ENCODE measurements at places on chromosomes 12 and 14. TPM values are rescaled to one million over a fixed set of nuclear protein-coding genes. Genes with fewer than 3 reads are reported as not detected.

The PTPRB gene
- polyA plus RNA-seq = 8.5 TPM

The MDGA2 gene
- 0.35 TPM for polyA plus RNA-seq

The ACVRL1 gene
- 7.8 TPM for polyA plus RNA-seq

The ABCC9 gene
- 3.2 TPM for polyA plus RNA-seq

The RAN gene
- 105 TPM for polyA plus RNA-seq

The ITGA5 gene
- polyA plus RNA-seq = 118 TPM

The PAH gene
- polyA plus RNA-seq = 4.6 TPM

The ESPL1 gene
- 0.81 TPM for polyA plus RNA-seq

The MANSC4 gene
- polyA plus RNA-seq = not detected

The CLEC2A gene
- not detected for polyA plus RNA-seq

The HCAR1 gene
- polyA plus RNA-seq = 0.08 TPM

- DNase-seq = no peak
These were observed 20.1 kb upstream of the TBX3 start for GRCh38 chr12:114704096-114704495.

- no peak for DNase-seq
These were observed 111.1 kb upstream of the PLEKHA5 start for GRCh38 chr12:19018302-19018970.

GRCh38 chr14:103846097-103846496, 1.3 kb downstream of the PPP1R13B start:
- no peak for DNase-seq

DNA sequence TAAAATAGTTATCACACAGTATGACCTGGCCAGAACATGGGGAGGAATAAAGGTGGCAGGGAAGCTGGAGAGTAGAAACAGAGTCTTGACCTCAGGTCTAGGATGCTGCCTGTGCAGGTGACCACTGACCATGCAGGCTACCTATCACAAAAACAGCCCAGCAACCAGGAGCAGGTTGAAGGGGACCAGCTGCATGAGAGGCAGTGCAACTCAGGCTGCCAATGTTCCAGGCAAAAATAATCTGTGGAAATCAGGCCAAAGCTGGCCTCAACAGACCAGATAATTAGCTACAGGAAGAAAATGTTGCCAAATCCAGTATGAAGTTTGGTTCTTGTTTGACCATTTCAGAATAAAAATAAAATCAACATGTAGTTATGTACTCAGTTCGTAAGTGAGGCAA, 72.6 kb downstream of the PDE6H start:
- DNase-seq = no peak

GRCh38 chr14:94476023-94476422, at the start of gene SERPINA9:
Gene SERPINA9, minus strand, starts transcription at chr14:94476197. Its CDS starts 6,357 bp downstream, at chr14:94469840.
- peak; percentile 10 for DNase-seq

DNA sequence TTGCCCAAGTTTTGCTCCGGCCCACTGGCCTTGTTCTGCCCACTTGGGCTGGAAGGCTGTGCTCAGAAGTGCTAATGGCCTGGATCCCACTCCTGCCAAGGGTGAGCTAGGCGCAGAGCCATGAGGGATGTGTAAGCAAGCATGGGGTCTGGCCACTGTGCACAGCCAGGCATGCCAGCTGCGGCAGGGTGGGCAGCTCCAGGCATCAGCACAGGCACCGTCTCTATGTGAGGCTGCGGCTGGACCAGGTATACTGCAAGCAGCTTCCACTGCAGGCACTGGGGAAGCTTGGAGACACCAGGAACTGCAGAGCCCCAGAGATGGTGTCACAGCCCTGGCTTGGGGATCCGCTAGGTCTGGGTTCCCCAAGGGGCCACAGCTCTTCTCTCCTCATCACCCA, 264.9 kb downstream of the LRIG3 start:
- no peak for DNase-seq

- no peak for DNase-seq
These were observed 73.5 kb downstream of the CCDC88C start for GRCh38 chr14:91344096-91344495.

- no peak for DNase-seq
These were observed 49.2 kb downstream of the FBXW8 start for GRCh38 chr12:116959845-116960514.

GRCh38 chr12:76919383-76920171, 40.8 kb upstream of the CSRP2 start:
- DNase-seq = no peak

DNA sequence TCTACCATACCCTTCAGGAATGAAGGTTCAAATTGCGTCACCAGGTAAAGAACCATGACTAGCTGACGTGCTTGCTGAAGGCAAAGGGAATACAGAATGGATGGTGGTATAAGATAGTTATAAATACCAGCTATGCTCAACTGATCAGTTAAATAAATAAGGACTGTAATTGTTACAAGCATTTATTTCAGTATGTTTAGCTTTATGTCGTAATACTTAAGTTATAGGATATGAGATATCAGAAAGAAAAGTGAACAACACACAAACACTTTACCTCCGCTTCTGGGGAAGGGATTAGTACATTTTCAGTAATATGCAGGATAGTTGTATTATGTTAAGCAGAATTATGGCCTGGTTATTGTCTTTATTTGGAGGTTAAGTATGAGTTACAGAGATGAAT, 416.1 kb downstream of the BTG1 start:
- DNase-seq = no peak

DNA sequence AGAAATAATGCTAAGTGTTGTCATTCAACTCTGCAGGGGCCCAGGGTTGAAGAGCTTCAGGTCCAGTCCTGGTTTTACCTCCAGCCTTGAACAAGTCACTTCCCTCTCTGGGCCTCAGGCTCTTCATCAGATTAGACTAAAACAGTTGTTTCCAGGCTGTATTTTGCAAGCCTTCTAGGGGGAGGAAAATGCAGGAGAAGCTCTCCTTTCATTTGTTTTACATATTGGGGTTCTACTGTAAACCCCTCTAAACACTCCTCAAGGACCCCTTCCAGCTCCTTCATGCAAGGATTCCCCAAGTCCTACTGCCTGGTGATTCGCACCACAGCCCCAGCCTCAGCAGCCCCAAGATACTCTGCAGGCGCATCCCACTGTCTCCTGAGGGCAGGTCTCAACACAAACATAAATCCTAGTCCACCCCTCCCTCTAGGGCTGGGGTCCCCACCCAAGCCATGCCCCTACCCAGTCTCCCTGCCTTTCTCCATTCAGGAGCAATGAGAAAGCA, 2.7 kb downstream of the SDR9C7 start:
- DNase-seq = no peak

- peak; percentile 93 for DNase-seq
These were observed 18.2 kb upstream of the RNASE12 start for GRCh38 chr14:20609215-20610001.

DNA sequence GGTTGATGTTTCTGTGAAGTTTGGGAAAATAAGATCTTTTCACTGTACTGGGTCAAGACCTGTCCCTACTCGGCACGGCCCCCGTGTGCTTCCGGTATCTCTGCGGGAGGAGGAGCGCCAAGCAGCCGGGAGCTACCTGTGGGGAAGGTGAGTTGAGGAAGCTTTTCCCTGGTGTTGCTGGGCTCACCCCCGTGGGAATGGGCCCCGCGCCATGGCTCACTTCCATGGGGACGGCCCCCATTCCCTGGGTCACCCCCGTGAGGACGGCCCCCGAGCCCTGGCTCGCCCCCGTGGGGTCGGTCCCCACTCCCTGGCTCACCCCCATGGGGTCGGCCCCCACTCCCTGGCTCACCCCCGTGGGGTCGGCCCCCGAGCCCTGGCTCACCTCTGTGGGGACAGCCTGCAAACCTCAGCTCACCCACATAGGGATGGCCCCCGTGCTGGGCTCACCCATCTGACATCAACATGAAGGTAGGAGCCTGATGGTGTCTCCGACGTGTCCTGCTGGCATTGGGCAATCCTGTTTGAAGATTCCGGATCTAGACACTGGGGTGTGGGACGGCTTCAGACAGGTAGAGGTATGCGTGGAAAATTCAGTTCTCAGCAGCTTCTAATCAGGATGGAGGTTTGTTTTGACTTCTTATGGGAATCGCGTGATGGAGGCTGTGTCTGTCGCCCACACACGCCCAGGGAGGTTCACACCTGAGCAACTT, 9.1 kb downstream of the LRCOL1 start:
- no peak for DNase-seq
